PC-9 (cell line): ENCODE measurements at places on chromosomes 2 and 18. TPM values are rescaled to one million over a fixed set of nuclear protein-coding genes. Genes with fewer than 3 reads are reported as not detected.

DNA sequence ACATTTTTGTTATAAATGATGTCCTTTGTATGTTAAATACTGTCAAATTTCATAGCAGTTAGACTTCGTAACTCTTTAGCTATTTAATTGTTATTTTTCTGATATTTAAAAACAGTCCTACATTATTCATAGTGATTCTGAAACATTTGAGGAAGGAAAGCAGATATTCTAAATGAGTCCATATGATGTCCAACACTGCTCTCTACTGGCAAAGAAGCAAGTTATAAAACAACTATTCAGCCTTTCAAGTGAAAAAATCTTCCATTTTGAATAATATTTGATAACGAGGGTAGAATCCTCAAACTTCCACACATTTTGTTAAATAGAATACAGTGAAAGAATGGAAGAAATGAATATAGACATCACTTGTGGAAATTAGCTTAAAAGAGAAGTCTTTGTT lies 220.8 kb downstream of the GULP1 start:
- H3K4me1 ChIP-seq = no peaks in the 10 kb centered on the region
- H3K27me3 ChIP-seq = no peaks in the 10 kb centered on the region
- H3K36me3 ChIP-seq = no peaks in the 10 kb centered on the region
- H3K27ac ChIP-seq = no peak overlapping the region

- H3K27ac ChIP-seq = peak overlapping the region; percentile 58
- DNase-seq = no peak
- H3K4me3 ChIP-seq = no peak overlapping the region
- H3K27me3 ChIP-seq = no peaks in the 10 kb centered on the region
- H3K36me3 ChIP-seq = peaks cover 27% of the 10 kb centered on the region
Observed at GRCh38 chr2:119808516-119809147, 48.9 kb downstream of the PTPN4 start.

DNA sequence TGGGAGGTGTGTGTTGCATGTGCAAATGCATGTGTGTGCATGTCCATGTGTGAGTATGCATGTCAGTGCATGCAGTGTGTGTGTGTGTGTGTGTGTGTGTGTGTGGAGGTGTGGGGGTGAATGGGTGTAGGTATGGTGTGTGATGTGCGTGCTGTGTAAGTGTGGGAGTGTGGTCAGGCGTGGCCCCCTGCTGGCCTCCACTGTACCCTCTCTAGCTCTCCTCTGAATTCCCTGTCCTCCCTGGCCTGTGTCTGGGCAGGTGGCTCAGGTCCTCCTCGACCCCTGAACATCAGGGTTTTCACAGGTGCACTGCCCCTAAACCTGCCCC lies 230.2 kb downstream of the CELF4 start:
- H3K27ac ChIP-seq = no peak overlapping the region
- no peaks in the 10 kb centered on the region for H3K36me3 ChIP-seq
- no peak overlapping the region for H3K4me3 ChIP-seq
- H3K4me1 ChIP-seq = no peaks in the 10 kb centered on the region

DNA sequence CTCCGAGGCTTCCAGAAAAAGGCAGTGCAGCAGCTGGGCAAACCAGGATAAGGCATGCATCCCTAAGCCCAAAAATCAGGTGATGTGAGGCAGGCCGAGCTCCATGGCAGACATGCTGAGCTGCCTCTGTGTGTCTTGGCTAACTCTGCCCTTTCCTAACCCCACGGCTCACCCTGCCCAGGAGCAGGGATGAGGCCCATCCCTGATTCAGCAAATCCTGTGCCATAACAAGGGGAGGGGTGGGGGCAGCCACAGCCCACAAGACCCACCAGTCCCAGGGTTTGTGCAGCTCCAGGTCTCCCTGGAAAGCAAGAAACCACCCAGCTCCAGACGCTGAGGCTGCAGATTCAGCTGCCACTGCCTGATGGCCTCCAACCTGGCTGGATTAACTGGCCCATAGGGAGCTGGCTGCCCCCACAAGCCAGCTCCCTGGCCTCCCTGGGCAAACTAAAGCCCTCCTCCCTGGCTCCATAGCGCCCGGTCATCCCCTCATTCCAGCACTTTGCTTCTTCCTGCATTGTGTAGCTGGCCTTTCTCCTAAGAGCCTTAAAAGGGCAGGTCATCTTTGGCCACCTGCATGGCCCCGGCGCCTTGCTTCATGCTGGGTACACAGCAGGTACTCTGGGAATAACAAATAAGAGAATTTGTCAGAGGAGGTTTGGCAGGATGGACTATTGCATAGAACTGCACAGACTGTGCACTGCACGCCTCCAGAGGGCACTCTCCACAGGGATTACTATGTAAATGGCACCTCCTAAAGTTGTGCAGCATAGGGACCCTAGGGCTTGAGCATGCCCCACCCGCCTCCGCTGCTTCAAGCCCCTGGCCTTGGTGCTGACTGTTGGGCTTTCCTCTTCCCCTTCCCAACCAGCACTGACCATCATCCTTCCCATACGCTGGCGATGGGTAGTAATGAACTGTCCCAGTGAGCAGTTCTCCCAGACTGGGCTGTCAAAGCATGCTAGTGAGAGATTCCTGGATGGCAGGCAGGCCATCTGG lies 10.7 kb downstream of the STEAP3 start:
- DNase-seq = no peak
- H3K4me1 ChIP-seq = peaks cover 53% of the 10 kb centered on the region
- no peak overlapping the region for H3K27ac ChIP-seq
- no peaks in the 10 kb centered on the region for H3K36me3 ChIP-seq
- H3K27me3 ChIP-seq = no peaks in the 10 kb centered on the region

- H3K27me3 ChIP-seq = no peaks in the 10 kb centered on the region
- H3K4me1 ChIP-seq = no peaks in the 10 kb centered on the region
- H3K36me3 ChIP-seq = no peaks in the 10 kb centered on the region
Observed at GRCh38 chr18:48594471-48595094, 55.8 kb downstream of the CTIF start.

- no peaks in the 10 kb centered on the region for H3K36me3 ChIP-seq
- H3K4me1 ChIP-seq = no peaks in the 10 kb centered on the region
- no peaks in the 10 kb centered on the region for H3K27me3 ChIP-seq
- no peak overlapping the region for H3K4me3 ChIP-seq
Observed at GRCh38 chr2:206472094-206472493, 28.8 kb downstream of the ADAM23 start.

DNA sequence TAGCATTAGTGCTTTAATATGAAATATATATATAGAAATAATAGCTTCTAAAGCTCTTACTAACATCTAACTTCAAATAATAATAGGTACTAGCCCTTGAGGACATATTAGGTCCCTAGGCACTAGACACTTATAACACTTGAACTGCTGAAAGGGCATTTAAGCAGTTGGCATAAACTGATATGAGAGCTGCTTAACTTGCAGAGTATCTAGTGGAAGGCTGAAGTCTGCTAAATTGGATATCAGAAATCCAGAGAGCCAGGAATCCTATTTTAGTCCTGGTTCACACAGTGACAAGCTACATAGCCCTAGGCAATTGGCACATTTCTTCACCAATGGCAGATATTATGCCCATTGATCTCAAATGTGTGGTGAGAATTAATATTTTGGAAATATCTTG lies 326.9 kb upstream of the UBE2E3 start:
- peaks cover 21% of the 10 kb centered on the region for H3K4me1 ChIP-seq
- no peak for DNase-seq
- H3K4me3 ChIP-seq = no peak overlapping the region
- H3K36me3 ChIP-seq = no peaks in the 10 kb centered on the region
- H3K27ac ChIP-seq = no peak overlapping the region
- H3K27me3 ChIP-seq = no peaks in the 10 kb centered on the region

- H3K4me3 ChIP-seq = no peak overlapping the region
- H3K27ac ChIP-seq = no peak overlapping the region
- peak; percentile 83 for DNase-seq
- H3K4me1 ChIP-seq = peaks cover 40% of the 10 kb centered on the region
- H3K36me3 ChIP-seq = no peaks in the 10 kb centered on the region
- H3K27me3 ChIP-seq = no peaks in the 10 kb centered on the region
Observed at GRCh38 chr2:120548627-120549608, 186.8 kb upstream of the GLI2 start.

DNA sequence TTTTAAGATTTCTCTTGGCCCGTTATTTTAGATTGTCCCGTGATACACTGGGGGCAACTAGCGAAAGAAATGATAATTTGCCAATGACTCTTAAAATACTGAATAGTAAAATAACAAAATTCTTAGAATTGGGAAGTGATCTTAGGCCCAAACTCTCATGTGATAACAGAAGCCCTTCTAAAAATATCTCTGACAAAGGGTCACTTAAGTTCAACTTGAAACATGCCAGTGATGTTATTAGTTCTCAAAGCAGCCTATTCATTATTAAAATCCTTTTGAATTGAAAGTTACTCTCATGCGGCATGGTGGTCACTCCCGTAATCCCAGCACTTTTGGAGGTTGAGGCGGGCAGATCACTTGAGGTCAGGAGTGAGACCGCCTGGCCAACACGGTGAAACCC lies 920.9 kb downstream of the NRXN1 start:
- H3K27ac ChIP-seq = no peak overlapping the region
- H3K4me3 ChIP-seq = no peak overlapping the region
- no peak for DNase-seq
- no peaks in the 10 kb centered on the region for H3K27me3 ChIP-seq

DNA sequence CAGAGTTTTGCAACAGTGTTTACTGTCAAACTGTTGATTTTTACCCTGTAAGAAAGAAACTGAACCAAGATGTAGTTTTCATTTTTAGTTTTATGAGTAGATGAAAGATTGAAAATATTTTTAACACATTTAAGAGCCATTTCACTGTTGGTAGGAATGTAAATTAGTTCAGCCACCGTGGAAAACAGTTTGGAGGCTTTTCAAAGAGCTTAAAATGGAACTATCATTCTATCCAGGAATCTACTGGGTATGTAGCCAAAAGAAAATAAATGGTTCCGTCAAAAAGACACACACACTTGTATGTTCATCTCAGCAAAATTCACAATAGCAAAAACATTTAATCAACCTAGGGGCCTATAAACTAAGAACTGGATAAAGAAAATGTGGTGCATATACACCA lies 729.8 kb upstream of the CDH7 start:
- H3K4me3 ChIP-seq = no peak overlapping the region
- no peaks in the 10 kb centered on the region for H3K36me3 ChIP-seq
- no peaks in the 10 kb centered on the region for H3K27me3 ChIP-seq

- H3K27me3 ChIP-seq = no peaks in the 10 kb centered on the region
- no peak overlapping the region for H3K27ac ChIP-seq
Observed at GRCh38 chr2:232261776-232262175, 116.8 kb upstream of the ALPP start.

- no peaks in the 10 kb centered on the region for H3K36me3 ChIP-seq
- H3K4me3 ChIP-seq = peak overlapping the region; percentile 87
- H3K27me3 ChIP-seq = no peaks in the 10 kb centered on the region
- peak; percentile 73 for DNase-seq
- peak overlapping the region; percentile 56 for H3K27ac ChIP-seq
Observed at GRCh38 chr2:113157897-113158753, 15.6 kb upstream of the PSD4 start.

DNA sequence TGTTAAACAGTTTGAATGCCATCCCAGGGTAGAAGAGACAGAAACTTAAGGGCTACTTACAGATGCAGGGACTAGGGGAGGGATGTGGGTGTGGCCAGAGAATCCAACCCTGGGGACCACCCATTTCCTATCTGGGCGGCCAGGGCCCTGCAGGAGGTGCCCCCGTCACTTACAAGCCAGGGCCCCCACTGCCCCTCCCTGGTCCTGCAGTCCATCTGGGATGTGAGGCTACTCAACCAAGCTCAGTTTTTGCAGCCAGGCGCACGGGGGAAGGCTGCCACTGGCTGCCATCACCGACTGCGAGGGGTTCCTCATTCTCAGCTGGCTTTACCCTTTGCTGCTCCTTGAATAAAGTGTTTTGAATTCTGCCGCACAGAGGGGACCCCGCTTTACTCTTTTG lies 42.1 kb downstream of the RRM2 start:
- no peaks in the 10 kb centered on the region for H3K4me1 ChIP-seq
- DNase-seq = no peak
- H3K36me3 ChIP-seq = no peaks in the 10 kb centered on the region
- H3K4me3 ChIP-seq = no peak overlapping the region
- H3K27ac ChIP-seq = no peak overlapping the region
- no peaks in the 10 kb centered on the region for H3K27me3 ChIP-seq

DNA sequence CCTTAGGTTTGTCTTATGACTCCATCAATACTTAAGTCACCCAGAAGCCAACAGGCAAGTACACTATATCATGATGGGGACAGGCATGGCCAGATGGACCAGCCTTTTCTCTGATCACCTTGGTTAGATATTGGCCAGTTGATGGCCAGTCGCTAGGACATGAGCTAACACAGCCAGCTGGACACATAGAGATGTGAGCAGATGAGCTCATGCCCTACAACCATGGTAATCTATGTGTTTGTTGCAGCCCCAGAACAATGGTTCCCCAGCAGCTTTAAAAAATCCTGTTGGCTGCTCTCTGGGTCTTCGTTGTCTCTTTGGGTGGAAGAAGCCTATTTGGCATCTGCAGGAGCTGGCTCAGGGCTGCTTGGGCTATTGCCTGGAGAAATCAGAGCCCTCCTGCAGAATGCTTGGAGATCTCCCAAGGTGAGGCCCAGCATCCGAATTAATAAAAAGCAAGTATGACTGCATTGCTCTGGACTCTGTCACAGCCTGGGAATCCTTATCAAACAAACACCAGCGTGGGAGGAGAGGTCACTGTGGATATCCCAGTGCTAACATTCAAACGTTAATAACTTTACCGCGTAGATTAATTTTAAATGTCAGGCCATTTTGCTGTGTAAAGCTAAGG lies 62.3 kb upstream of the KLHL29 start:
- H3K4me1 ChIP-seq = no peaks in the 10 kb centered on the region
- DNase-seq = no peak
- H3K27me3 ChIP-seq = peaks cover 96% of the 10 kb centered on the region
- H3K27ac ChIP-seq = no peak overlapping the region
- H3K4me3 ChIP-seq = no peak overlapping the region
- H3K36me3 ChIP-seq = no peaks in the 10 kb centered on the region

GRCh38 chr18:79870301-79871025 lies 72.7 kb downstream of the KCNG2 start:
- no peak overlapping the region for H3K4me3 ChIP-seq
- no peak overlapping the region for H3K27ac ChIP-seq
- peaks cover 71% of the 10 kb centered on the region for H3K27me3 ChIP-seq
- H3K4me1 ChIP-seq = no peaks in the 10 kb centered on the region
- no peak for DNase-seq

Gene FLACC1
- total RNA-seq = 0.75 and 0.87 TPM in 2 replicates

Gene CRYBA2
- not detected in 2 replicates for total RNA-seq

Gene NEU2
- total RNA-seq = not detected in 2 replicates

Gene HES6
- 8.4 and 14.3 TPM in 2 replicates for total RNA-seq

Gene NT5C1B
- total RNA-seq = not detected in 2 replicates

Gene CNTNAP5
- total RNA-seq = not detected in 2 replicates

Gene WBP1
- total RNA-seq = 68.0 and 74.7 TPM in 2 replicates
